ENCODE measurements at places on chromosomes 16 and 17.

DNA sequence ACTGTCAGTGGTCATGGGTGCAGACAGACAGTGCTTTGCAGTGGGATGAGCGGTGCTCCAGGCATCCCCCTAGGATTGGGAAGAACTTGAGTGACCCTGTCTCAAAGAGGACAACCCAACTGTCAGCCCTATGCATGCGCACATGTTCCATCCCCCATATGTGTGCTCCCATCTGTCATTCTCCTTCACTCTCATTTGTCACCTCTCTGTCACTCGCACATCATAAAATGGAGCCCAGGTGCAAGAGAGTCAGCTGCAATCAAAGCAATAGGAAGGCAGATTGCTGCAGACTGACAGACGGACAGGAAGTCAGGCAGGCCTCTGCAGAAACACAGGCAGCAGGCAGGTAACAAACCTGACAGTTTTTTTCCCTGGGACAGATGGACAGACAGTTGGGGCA, 101.8 kb upstream of the CCL1 start:
- no peak for DNase-seq

GRCh38 chr17:68807998-68808772, 147.0 kb downstream of the ABCA8 start:
- DNase-seq = no peak

GRCh38 chr17:18100616-18101015, 7.9 kb upstream of the MYO15A start:
- DNase-seq = no peak

DNA sequence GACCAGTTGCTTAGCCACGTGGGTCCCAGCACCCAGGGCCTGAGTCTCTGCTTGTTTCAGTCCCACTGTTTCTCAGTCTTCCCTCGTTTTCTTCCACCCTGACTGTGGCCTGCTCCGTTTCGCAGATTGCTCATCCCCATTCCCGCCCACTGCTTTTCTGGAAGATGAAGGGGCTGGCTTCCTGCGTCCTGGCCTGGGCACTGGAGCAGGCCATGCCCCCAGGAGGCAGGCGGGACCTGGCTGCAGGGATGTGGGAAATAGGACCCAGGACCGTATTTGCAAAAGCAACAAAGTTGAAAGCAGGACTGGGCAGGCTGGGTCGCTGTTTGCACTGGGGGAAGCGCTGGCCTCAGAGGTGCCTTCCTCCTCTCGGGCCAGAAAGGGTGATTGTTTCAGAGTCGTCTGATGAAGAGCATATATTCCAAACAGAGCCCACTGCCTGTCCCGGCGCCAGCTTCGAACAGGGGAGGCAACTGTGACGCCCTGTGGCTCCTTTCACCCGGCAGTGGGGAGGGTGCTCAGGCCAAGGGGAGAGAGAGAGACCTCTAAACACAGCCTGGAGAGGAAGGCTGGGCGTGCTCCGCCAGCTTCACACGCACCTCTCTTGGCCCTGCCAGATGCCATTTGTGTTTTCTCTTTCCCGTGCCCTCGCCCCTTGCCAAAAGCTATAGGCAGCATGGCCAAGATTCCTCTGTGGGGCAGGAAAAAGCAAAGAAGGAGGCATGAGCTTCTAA, 108.6 kb downstream of the CMIP start:
- no peak for DNase-seq
